NCI-H1436 (cell line): ENCODE measurements at places on chromosomes 3 and 15.

DNA sequence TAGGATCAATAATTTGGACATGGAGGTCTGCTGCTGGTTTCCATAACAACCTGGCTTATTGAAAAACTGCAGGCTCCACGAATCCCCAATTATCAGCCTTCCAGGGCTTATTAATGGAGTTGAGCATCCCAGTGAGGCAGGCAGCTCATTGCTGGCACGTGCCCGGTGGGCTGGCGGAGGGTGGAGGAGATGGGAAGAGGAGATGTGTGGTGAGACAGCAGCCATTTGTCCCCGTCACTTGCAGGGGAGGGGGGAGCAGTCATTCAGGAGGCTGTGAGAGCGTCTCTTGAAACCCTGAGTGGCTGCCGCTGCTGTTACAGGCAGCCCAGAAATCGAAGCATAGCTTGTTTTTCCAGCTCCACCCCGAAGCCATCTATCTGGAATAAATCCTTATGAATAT lies 70.6 kb downstream of the GAP43 start:
- no peak for DNase-seq

DNA sequence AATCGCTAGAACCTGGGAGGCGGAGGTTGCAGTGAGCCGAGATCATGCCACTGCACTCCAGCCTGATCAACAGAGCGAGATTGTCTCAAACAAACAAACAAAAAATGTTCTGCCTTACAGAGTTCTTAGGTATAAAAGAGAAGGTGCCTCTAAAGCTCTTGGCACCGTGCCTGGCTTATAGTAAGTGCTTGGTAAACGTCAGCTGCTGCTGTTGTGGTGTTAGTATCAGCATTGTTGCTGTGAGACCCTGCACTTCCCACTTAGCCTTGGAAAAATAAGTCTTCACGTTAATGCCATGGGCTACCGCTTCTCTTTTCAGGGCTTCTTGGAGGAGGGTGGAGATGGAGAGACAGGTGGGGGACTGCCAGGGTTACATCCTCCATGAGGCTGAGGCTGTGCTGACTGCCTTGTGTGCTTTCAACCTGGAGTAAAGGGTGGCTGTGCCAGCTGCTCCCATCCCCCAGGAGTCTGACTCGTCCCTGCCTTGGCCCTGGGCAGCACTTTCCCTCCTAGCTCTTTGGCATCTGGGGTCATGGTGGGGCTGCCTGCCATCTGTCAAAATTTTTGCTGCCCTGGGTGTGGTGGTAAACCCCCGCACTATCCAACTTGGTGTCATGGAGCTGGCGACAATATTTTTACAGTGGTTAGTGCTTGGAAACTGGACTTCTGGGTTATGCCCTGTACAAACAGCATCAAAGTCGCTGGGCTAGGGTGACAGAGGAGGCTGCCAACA lies 17.8 kb downstream of the FLNB start:
- DNase-seq = peak; percentile 55

DNA sequence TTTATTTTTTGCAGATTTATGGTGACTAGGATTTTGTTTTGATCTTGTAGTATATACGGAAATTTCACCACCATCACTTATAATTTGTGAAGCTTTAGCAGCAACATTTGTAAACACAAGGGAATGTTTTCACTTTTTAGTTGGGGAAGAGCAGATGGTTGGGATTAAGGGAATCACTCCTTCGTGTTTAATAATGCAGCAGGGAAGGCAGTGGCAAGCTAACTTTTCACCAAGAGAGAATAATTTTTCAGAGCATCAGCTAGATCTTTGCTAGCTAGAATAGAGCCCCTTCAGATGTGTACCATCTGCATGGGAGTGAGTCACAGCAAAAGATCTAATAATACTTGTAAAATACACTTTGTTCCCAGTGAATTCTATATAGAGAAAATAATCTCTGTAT lies 632.7 kb downstream of the CADM2 start:
- no peak for DNase-seq

DNA sequence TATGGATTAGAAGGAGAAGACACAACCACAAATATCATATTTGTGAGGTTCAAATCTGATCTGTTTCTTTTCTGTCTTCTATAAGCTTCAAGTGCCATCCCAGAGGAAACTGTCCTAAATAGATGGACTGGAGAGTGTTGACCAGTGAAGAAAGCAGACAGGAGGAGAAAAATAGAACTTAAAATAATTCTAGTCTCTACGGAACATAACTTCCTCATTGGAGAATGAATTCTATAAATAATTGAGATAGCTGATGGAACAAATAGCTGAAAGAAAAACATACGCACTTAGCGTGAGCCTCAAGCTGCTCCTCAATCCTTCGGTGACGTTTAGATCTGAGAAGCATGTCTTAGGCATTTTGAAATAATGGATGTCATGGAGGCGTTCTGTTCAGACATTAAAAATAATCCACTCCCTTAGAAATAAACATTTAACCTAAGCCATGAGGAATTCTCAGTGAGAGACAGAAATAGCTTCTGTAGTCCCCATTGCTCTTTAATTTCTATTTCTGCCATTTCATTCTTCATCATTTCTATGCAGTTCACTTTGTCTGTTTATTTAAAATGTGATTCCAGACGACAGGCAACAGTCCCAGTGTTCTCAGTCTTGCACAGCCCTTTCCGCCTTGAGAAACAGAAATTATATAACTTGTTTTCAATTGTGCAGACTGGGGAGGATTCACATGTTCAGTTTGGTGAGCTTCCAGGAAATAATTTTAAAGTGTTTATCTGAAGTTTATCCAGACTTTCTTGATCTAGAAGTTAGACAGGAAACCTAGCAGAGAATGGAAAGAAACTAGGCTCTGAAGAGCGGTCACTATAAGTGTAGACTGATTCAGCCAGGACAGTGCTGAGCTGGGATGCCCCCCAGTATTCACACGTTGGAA lies 97.3 kb downstream of the NR1D2 start:
- DNase-seq = no peak

- DNase-seq = no peak
Observed at GRCh38 chr3:13012221-13012691, 61.0 kb downstream of the IQSEC1 start.

- DNase-seq = no peak
Observed at GRCh38 chr3:69254351-69254750, 131.5 kb downstream of the FRMD4B start.

DNA sequence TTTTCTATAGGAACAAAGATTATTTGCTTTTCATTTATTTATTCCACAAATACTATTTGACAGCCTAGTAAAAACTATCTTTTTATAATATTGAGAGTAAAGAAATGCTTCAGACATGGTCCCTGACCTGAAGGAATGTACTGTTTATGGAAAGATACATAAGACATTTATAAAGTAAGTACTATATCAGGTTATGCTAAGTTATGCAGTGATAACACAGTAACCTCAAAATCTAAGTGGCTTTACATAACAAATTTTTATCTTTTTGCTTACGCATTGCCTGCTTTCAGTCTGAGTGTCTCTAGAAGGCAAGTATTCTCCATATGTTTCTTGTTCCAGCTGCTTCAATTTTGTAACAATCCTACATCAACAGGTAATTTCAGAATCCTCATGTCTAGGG lies 694.0 kb downstream of the SQOR start:
- no peak for DNase-seq

- DNase-seq = no peak
Observed at GRCh38 chr15:45535486-45536042, 13.0 kb upstream of the SLC30A4 start.

GRCh38 chr3:142151240-142151639 lies 1.9 kb upstream of the TFDP2 start:
- no peak for DNase-seq

GRCh38 chr3:123755085-123755484 lies 129.0 kb downstream of the MYLK start:
- no peak for DNase-seq

GRCh38 chr15:100125401-100126191 lies 216.2 kb downstream of the ADAMTS17 start:
- DNase-seq = peak; percentile 2

GRCh38 chr15:33461671-33462070 lies 150.9 kb downstream of the RYR3 start:
- DNase-seq = no peak

DNA sequence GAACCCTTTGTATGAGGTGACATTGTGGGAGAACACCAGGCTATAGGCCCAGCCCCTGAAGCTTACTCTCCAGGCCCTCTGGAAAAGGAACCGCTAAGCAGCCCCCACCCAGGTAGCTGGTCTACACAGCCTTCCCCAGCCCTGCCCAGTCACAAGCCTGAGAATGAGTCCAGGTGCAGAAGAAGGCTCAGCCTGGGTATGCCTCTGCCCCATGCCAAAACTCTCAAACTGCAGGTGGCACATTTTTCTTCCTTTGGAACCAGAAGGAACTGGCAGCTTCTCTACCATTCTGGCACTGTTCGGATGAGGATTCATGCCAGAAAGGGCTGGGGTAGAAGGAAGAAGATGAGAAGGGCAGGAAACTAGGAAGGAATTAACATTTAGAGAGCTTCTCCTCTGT lies 23.7 kb upstream of the TBC1D21 start:
- no peak for DNase-seq

GRCh38 chr15:27214961-27215360 lies 244.0 kb downstream of the GABRG3 start:
- no peak for DNase-seq

- DNase-seq = no peak
Observed at GRCh38 chr3:100053951-100054620, 60.2 kb downstream of the FILIP1L start.
